ENCODE measurements at places on chromosomes 6 and 20. TPM values are rescaled to one million over a fixed set of nuclear protein-coding genes. Genes with fewer than 3 reads are reported as not detected.

- peak; percentile 51 for DNase-seq
Observed at GRCh38 chr20:14444106-14444505, 106.7 kb upstream of the FLRT3 start.

GRCh38 chr20:54566031-54566688 is 90.8 kb downstream of the DOK5 start:
- DNase-seq = no peak

Gene MAPK13
- total RNA-seq = 7.6 TPM

Gene F13A1
- total RNA-seq = under 0.01 TPM

- DNase-seq = no peak
Observed at GRCh38 chr20:4920131-4920530, 81.2 kb downstream of the SLC23A2 start.
